ENCODE measurements at places on chromosomes 2 and 18. TPM values are rescaled to one million over a fixed set of nuclear protein-coding genes. Genes with fewer than 3 reads are reported as not detected.

HS6ST1 gene
- 13.0 TPM for total RNA-seq

SERPINB12 gene
- total RNA-seq = not detected

CD8B2 gene
- total RNA-seq = not detected

ICOS gene
- total RNA-seq = not detected

UGT1A8 gene
- total RNA-seq = not detected

MSTN gene
- not detected for total RNA-seq

BOK gene
- 51.2 TPM for total RNA-seq

POTEC gene
- total RNA-seq = not detected

XPO1 gene
- total RNA-seq = 217 TPM

C1QL2 gene
- not detected for total RNA-seq

CRYBA2 gene
- not detected for total RNA-seq

WNT6 gene
- total RNA-seq = not detected

INO80D gene
- 5.1 TPM for total RNA-seq

BCL2L11 gene
- 6.4 TPM for total RNA-seq

TUBA3D gene
- total RNA-seq = not detected

ARL5A gene
- total RNA-seq = 55.6 TPM

PAX8 gene
- total RNA-seq = not detected

POTEF gene
- total RNA-seq = 0.09 TPM

SATB2 gene
- total RNA-seq = 3.6 TPM

NAT8 gene
- not detected for total RNA-seq

ANKRD30BL gene
- total RNA-seq = not detected

IMPA2 gene
- total RNA-seq = 7.1 TPM

B3GNT7 gene
- total RNA-seq = 0.09 TPM

All from endothelial cell of coronary artery (primary cell).